ENCODE measurements at places on chromosomes 11 and 22. TPM values are rescaled to one million over a fixed set of nuclear protein-coding genes. Genes with fewer than 3 reads are reported as not detected.

The KCNA4 gene
- total RNA-seq = not detected

The MS4A6A gene
- not detected for total RNA-seq

The OR6A2 gene
- total RNA-seq = not detected

The SLC43A1 gene
- total RNA-seq = 2.7 TPM

The GTSE1 gene
- total RNA-seq = 30.0 TPM

The SLC29A2 gene
- total RNA-seq = 5.7 TPM

All from A549 treated with GW870086 at 1 μM for 4 hours (cell line).